Inflammatory macrophage treated with lipopolysaccharide for 1 hour (primary cell): ENCODE measurements at places on chromosomes 11 and 22.

DNA sequence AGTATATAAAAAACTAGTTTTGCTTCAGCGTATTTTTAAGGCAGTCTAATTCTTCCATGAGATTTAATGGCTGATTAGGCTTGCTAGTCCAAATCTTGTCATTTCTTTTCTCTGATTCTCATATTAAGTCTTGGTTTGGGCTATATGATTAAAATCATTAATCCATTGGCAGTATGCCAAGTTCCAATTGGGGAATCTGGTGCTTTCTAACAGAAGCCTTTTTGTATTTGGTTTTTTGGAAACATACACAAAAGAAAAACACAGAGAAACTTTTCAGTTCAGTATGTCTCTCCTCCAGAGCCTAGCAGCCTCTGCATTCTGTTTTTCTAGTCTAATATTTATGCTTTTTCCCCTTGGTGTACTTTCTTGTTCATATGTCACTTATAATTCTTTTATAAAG lies 37.9 kb downstream of the SWAP70 start:
- DNase-seq, result no peak

GRCh38 chr11:5137014-5137413 lies 1.1 kb downstream of the OR52A5 start:
- DNase-seq, result no peak

DNA sequence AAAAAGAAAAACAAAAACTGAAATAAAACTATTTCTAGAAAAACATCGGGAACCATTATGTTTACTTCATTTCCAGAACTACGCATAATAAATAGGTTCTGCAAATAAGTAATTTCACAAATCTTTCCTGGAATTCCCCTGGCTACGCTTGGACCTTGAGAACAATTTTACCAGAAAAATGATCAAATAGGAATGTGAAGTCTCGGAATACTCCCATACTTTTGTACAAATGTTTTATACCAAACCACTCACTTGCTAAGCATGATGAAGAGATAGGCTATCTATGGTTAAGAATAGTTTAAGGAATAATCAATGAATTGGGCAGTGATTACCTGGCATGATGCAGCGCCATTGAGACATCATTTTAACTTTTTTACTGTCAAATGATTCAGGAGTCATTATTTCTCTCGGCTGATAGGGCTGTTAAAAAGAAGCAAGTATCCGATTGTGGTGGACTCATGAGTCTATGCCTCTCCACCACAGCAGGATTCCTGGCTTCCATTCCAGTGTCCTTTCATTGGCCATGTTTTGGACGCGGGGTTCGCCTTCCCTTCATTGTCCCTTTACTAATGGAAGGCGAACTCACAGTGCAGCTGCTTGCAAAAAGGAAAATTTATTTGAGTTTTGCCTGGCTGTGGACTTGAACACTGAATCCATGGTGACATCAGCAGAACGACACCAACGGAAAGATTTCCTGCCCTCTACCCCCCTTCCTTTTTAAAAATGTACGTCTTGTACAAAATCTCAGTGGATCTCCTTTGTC lies 39.9 kb upstream of the BLID start:
- DNase-seq, result no peak

GRCh38 chr22:25366408-25366807 lies 147.0 kb downstream of the CRYBB2 start:
- no peak for DNase-seq

- no peak for DNase-seq
Observed at GRCh38 chr22:39251762-39252460, 7.1 kb upstream of the PDGFB start.

DNA sequence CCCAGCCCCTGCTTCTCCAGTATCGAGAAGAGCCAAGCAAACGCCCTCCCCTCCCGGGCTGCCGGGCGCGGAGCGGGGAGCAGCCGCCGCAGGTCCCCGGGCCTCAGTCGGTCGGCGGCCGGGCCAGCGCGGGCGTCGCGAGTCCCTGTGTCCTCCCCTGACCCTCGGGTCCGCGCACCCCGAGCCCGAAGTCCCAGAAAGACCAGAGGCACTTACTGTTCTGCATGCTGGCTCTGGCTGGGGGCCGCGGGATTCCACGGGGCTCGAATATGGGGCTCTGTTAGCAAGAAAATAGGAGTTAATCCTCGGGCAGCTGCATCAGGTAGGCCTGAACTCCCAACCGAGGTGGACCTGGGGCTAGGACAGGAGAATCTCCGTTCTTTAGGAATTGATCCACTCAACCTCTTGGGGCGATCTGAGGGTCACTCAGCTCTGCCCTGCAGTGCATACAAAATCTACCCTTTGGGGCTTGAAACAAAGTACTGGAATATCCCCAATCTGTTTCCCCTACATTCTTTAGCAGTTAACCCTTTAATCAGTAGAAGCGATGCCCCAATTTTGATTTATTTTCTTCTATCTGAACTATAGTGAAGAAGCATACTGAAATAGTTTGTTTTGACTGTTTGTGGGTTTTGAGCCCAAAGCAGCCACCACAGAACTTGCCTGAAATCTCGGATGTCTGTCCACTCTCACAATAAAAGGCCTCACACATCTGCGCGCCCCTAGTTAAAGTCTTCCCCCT lies 4.8 kb downstream of the PAX6 start:
- no peak for DNase-seq

DNA sequence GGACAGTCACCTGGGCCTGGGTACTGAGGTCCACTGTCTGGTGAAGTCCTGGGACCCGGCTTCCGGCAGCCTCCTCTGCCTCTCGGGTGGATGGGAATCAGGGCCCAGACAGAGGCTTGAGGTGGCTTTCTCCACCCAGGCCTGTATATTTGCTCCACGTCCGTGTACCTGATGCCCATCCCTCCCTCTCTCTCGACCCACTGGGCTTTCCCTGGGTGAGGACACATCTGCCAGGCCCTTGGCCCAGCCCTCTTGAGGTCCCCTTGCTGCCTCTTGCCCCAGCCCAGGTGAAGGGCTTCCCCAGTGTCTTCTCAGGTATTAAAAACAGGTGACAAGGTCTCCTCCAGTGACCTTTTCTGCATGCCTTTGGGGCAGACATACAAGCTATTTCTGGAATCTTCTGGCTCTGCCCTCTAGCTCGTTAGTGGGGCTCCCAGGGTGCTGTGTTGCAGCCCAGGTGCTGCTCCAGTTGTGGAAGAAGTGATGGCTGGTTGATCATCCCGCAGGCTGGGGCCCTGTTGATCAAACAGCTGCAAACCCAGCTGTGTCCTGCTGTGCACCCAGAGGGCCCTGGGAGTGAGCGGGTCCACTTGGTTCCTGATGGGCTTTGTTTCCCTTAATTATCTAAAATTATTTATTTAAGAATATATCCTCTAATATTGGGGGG lies 25.5 kb upstream of the ACR start:
- DNase-seq, result no peak

- DNase-seq, result peak; percentile 36
Observed at GRCh38 chr11:554428-555226, 5.9 kb downstream of the LMNTD2 start.

GRCh38 chr22:12601870-12602779 lies 2925.9 kb upstream of the OR11H1 start:
- no peak for DNase-seq

DNA sequence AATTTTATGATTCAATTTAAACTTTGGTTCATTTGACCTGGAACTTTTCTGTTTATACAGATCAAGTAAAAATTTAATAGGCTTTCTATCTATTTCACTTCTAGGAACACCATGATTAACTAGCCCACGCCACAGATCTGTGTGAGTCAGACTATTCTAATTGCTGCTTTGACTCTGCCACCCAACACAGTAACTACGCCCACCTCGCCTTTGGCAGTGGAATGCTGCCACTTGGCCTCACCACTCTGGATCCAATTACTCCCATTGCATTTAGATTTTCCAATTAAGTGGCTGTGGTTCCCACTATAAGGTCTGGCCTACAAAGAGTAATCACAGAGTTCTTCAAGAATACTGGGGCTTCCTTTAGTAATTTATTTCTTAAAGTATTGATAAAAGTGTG lies 46.6 kb upstream of the LIN7C start:
- no peak for DNase-seq

DNA sequence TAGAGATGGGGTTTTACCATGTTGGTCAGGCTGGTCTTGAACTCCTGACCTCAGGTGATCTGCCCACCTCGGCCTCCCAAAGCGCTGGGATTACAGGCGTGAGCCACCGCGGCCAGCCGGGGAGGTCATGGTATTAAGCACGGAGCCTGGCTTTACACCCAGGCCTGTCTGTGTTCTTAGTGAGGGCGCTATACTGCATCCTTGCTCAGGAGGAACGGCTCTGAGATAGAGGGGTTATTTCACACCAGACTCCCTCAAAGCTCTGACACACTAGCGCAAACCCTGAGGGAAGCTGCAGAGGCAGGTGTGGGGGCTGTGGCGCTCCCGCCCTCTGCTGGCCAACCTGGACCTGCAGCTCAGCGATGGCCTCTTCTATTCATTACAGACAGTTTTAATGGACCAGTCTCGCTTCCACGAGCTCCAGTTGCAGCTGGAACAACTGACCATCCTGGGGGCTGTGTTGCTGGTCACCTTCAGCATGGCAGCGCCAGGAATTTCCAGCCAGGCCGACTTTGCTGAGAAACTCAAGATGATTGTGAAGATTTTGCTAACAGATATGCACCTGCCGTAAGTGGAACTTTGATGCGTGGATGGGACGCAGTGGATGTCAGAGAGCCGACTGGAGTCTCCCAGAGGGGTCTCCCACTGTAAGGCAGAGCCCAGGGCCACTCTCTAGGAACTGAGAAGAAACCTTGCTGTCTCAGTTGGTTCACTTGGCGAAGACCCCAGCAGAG lies 26.2 kb downstream of the TCP11L1 start:
- peak; percentile 35 for DNase-seq

DNA sequence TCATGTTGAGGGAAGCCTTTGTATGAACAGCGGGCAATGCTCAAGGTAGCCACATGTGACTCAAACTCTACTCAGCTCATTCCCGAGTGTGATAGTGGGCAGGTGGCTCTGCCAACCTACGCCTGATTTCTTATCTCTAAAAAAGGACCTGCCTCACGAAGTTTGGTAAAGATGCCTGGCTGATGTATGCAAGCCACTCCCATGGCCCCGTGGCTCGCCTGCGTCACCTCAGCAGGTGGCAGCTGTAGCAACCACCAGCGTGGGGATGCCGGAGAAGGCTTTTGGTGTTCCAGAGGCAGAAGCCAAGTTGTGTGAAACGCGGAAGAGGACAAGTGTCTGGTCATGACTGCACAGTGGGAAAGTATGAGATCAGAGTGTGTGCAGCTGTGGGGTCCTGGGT lies 5.4 kb downstream of the FADS2 start:
- no peak for DNase-seq

GRCh38 chr11:82969811-82970210 lies 68.3 kb downstream of the DDIAS start:
- DNase-seq, result no peak

GRCh38 chr11:108206969-108207682 lies 15.3 kb downstream of the NPAT start:
- no peak for DNase-seq

DNA sequence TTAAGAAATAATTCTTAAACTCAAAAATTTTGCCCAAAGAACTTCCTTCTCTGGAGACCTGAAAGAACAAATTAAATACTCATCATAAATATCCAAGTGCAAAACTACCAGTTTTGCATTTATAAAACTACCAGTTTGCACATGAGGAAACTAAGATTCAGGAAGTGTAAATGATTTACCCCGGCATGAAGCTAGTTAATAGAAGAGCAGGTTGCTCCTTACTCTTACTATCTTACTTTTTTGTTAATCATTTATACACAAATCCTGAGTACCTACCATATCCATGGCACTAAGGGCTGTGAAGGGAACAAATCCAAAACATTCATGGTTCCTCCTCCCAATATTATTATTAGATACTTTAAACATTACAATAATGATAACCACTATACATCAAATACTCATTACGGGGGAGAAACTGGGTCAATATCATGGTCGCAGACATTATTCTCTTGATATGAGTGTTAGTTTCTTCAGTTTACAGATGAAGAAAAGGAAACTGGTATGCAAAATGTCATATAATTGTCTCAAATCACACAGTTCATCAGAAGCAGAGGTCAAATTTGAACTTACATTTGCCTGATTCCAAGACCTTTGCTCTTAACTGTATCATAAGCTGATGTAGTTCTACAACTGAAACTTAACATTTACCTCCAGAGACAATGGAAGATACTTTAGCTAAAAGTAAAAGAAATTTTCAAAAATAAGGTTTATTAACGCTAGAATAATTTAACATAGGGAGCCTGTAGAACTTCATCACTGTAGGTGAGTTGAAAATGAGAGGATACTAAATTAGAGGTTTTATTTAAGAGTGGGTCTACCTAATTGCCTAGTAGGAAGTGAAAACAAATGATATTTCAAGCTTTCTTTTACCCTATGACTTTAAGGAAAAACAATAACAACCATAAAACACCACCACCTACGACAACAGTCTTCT lies 74.5 kb downstream of the FAM76B start:
- DNase-seq, result no peak

DNA sequence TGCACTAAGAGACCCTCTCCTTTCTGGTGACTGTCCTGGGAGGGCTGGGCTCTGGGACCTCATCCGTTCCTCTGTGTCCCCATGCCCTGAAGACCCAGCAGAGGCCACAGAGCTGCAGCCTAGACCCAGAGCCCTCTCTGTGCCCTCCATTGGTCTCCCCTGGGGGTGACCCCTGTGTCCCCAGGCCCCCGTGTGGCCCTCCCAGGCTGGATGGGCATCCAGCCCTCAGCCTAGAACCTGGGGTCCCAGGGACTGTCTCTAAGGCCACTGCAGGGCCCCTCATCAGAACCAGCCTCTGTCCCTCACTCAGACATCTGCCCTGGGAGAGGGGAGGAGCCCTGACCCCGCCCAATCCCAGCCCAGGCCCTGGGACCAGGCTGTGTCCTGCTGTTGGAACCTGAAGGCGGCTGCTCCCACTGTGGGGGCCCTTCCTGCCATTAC lies 5.7 kb downstream of the IGLL1 start:
- no peak for DNase-seq

GRCh38 chr22:44118645-44119315 lies 61.9 kb upstream of the PARVG start:
- no peak for DNase-seq

DNA sequence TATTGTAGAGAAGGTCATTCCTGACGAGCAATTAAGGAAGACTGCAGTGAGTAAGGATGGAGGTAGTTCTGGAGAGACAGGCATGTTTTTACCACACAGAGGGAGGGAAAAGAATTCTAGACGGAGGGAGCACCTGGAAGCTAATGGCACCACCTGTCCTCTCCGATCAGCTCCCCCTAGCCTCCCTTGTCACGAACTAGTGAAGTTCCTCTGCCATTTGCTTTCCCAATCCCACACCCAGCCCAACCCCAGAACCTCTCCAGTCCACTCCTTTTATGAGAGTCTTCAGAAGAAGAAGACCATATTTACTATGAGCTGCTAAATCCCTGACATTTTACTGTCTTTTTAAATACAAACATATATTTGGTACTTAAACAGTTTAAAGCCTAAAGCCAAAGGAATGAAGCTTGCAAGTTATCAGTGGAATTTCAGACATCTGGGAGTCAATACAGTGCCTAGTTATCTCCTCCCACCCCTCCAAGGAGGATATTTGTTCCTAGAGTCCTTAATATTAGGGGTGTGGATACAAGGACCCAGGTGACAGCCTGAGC lies 46.1 kb upstream of the HSPA8 start:
- DNase-seq, result no peak
